T-helper 2 cell (primary cell): ENCODE measurements at places on chromosomes 7 and 10.

GRCh38 chr7:12357508-12357907, 46.2 kb downstream of the VWDE start:
- no peak for DNase-seq

- no peak for DNase-seq
Measured at GRCh38 chr7:5533821-5534367, 110.3 kb upstream of the TNRC18 start.

DNA sequence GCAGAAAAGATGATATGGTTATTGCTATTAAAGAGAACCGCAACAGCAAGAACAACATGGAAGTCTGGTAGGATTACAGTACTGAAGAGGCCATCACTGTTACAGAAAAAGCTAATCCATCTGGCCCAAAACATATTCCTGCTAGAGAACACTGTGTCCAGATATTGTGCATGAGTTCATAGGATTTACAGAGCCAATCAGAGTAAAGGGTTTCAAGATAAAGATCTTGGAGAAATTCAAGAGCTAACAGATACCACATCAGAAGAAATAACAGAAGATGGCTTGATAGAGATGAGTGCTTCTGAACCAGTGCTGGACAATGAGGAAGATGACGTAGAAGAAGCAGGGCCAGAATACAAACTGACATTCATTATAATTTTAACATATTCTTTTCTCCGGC, 58.7 kb downstream of the MINDY3 start:
- no peak for DNase-seq

GRCh38 chr10:71605263-71605962, 114.2 kb downstream of the C10orf105 start:
- DNase-seq = no peak

GRCh38 chr10:35641676-35642034, 441 bp downstream of the FZD8 start:
- DNase-seq = no peak

- no peak for DNase-seq
Measured at GRCh38 chr10:52864201-52865106, 91.9 kb upstream of the MBL2 start.

- DNase-seq = no peak
Measured at GRCh38 chr7:90224195-90224594, 12.7 kb downstream of the STEAP2 start.

- no peak for DNase-seq
Measured at GRCh38 chr7:140989068-140989467, 25.7 kb downstream of the MRPS33 start.

GRCh38 chr7:17996442-17997223, 31.0 kb downstream of the PRPS1L1 start:
- no peak for DNase-seq

DNA sequence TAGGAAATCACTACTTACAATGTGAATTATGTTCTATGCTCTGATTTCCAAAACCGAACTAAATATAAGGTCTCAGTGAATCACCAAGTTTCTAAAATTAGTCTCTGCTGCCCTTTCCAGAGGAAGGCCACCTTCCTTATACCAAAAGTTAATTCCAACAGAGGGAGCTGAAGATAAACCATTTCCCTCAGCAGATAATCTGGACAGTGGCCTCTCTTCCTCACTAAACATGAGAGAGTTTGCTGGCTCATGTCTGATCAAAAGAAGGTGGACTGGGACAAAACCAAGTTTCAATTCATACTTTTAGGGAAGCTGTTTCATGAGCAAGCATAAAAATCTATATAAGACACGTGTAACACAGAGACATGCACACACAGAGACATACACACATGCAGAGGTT, 6.4 kb downstream of the FEZF1 start:
- no peak for DNase-seq

GRCh38 chr10:4771554-4772201, 54.3 kb upstream of the AKR1E2 start:
- DNase-seq = no peak

- DNase-seq = no peak
Measured at GRCh38 chr7:48962821-48963505, 38.6 kb downstream of the CDC14C start.

GRCh38 chr10:23474626-23475025, 35.8 kb downstream of the OTUD1 start:
- no peak for DNase-seq

GRCh38 chr7:142632271-142633134, 116.8 kb upstream of the PRSS1 start:
- DNase-seq = no peak

GRCh38 chr10:133198621-133199487, 31.2 kb upstream of the UTF1 start:
- no peak for DNase-seq

DNA sequence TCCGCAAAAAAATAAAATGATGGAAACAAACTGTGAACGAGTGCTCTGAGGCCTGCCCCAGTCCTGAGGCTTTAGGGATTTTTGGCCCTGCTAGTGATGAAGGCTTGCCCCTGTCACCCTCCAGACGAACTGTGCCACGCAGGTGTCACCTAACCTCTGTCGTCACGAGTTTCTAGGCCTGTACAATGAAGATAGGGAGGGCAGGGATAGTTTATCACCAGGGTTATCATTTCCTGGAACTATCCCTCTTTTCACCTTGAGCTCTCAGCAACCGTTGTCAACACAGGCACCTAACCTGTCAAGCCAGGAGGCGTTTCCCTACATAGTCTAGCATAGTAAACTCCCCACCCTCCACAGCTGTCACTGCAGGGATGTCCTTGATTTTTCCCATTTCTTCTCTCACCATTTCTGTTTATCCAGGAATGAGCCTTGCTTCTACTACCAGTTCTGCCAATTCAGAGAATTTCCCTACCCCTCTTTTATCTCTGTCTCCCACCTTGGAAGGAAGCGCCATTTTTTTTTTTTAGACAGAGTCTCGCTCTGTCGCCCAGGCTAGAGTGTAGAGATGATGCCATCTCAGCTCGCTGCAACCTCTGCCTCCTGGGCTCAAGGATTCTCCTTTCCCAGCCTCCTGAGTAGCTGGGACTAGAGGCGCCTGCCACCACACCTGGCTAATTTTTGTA, 2.2 kb upstream of the ACHE start:
- no peak for DNase-seq

DNA sequence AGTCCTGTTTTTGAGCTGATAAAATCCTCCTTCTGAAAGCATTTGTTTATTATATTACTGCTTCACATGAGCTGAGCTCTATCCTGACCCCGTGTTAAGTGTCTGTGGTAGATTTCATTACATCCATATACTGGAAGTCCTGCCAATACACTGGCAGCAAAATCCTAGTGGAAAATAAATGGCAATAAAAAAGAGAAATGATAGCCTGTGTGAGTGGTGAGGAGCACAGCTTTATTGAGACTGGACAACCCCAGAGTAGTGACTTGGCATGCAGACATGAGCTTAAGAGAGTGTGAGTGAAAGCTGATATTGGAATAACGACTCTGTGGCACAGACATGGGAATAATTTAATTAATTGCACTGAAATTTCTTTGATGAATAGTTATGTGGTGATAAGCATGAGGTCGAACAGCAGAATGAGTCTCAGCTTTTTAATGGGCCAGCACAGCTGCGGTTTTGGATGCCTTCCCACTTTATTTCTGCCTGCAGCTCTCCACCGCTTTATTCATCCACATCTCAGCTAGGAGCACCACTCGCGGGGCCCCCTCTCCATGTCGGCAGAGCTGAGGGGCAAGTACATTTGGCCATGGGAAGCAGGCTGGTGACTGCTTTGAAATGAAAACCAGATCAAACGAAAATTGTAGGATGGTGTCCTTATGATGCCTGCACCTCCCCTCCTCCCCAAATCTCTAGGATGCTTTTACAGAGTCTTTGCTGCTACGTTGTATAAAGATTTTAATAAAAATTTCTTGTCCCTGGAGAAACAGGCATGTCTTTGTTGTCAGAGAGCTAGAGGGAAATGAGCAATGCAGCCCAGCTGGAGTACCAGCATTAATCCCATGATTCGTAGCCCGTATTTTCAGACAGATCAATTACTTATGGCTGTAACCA, 494.3 kb downstream of the AUTS2 start:
- DNase-seq = no peak

GRCh38 chr7:52586704-52587103, 448.7 kb upstream of the POM121L12 start:
- no peak for DNase-seq

GRCh38 chr10:47362199-47362598, 14.0 kb downstream of the RBP3 start:
- DNase-seq = no peak

- no peak for DNase-seq
Measured at GRCh38 chr7:144821067-144821466, 14.8 kb downstream of the TPK1 start.

DNA sequence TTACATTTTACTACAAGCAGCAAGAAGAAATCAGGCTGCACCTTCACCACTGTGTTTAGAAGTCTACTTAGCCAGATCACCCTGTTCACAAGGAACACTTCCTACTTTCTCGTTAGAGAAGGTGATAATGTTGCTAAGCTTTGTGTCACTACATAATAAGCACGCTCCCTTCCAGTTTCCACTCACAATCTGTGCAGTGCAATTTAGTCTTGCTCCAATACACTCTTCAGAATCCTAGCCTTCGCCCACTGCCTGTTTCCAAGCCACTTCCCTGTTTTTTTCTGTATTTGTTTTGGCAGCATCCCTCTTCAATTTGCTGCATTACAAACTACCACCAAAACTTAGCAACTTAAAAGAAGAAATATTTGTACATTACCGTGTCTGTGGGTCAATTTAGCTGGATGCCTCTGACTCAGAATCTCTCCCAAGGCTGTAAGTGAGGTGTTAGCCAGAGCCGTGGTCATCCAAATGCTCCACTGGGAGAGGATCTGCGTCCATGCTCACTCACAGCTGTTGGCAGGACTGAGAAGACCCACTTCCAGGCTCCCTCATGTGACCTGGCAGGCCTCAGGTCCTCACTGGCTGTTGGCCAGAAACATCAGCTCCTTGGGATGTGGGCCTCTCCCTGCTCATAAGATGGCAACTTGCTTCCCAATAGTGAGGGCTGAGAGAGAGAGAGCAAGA, 110.4 kb downstream of the PON1 start:
- DNase-seq = no peak

DNA sequence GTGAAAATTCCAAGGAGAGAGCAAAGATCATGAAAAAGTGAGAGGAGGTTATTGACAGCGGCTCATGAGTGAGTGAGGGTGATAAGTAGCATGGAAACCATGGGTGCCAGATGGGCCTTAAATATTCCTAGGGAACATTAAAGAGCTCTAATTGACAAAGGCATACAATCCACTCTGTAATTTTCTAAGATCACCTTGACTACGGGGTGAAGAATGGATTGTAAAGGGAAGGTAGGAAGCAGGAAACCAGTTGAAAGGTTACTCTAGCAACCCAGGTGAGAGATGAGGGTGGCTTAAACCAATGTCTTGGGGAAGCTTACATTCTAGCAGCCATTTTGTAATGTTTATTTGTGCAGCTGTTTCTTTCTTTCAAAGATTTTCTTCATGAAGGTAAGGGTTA, 75.7 kb downstream of the RSU1 start:
- DNase-seq = no peak

GRCh38 chr10:63228237-63228636, 95.1 kb downstream of the NRBF2 start:
- DNase-seq = no peak

GRCh38 chr10:87816163-87816897, 1.7 kb downstream of the ATAD1 start:
- DNase-seq = no peak

DNA sequence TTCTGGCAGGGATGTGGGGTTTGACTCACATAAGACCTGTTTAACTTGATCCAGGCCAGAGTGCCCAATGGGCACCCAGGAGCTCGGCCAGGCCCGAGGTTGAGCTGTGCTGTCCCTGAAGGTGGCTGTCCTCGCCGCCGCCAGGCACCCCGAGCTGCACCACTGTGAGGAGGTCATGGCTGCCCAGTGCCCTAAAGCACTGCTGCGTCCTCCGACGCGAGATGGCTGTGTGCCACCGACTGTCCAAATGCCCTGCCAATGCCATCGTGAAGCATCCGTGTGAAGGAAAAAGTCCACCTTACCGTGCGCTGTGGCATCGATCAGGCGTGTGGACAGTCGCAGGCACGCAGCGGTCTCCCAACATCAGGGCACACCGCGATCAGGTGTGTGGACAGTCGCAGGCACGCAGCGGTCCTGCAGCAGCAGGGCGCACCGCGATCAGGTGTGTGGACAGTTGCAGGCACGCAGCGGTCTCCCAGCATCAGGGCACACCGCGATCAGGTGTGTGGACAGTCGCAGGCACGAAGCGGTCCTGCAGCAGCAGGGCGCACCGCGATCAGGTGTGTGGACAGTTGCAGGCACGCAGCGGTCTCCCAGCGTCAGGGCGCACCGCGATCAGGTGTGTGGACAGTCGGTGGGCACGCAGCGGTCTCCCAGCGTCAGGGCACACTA, 120.3 kb downstream of the VIPR2 start:
- DNase-seq = no peak

DNA sequence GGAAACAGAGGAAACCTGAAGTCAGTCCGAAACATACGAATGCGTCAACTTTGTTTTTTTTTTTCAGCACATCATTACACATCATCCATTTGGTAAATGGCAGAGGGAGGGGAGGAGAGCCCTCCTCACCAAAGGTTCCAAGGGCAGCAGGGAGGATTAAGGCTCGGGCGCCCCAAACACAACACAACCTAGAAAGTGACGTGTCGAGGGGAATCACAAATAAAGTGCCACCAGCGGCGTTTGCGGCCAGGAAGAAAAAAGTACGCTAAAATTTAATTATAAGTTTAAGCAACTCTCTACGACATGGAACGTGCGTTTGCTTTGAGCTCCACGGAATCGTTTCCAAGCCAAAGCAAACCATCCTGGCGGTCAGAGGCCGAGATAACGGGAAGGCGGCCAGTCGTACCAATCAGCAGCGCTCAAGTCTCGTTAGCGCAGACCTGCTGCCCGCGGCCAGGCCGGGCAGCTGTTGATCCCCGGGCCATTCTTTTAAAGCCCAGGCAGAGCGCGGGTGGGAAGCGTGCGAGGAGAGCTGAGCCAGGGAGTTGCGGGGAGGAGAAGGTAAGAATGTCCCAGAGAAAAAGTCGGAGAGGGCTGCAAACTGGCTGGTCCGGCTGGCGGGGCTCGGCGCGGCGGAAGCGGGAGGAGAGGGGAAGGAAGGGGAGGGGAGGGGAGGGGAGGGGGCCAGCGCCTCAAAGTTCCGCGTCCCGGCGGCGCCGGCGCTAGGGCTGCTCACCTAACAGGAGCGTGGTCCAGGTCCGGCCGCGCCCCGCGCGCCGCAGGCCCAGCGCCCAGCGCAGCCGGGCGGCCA, 719 bp downstream of the DPY19L1 start:
- peak; percentile 42 for DNase-seq

DNA sequence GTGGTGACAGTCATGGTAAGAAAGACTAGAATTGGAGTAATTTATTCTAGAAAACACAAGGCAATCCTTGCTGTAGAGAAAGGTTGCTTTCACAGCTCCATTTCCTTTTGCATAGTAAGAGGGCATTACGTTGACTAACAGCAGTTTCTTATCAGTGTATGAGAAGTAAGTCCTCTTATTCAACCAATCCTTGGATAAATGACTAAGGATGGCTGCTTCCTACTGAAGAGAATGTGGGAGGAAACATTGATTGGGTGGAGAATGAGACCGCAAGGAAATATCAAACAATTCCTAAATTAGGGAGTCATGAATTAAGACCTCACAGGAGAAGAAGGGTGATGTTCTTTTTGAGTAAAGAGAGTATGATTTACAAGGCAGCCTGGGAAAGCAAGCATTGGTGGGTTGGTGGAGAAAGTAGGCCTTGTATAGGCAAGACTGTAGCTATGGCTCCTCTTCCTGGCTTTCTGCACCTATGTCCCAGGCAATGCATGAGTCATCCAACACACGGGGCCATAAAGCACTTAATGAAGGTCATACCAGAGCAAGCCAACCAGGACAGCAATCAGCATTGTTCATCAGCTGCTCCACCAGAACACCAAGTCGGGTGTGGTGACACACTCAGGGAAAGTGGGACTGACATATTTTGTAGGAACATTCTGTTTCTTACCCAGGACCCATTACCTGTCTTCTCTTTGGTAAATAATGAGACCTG, 5.6 kb downstream of the MGAM start:
- DNase-seq = no peak
